ENCODE measurements at places on chromosomes 2 and 18. TPM values are rescaled to one million over a fixed set of nuclear protein-coding genes. Genes with fewer than 3 reads are reported as not detected.

Gene LYPD6
- under 0.01 TPM for total RNA-seq

Gene CDKL4
- 1.2 TPM for total RNA-seq

Gene SF3B6
- total RNA-seq, result 98.3 TPM

Gene NEUROD1
- total RNA-seq, result not detected

Gene SLC5A7
- not detected for total RNA-seq

Gene IL36B
- total RNA-seq, result not detected

Gene MOB1A
- total RNA-seq, result 88.6 TPM

Gene ADGRF3
- 2.5 TPM for total RNA-seq

Gene MARCHF7
- total RNA-seq, result 66.1 TPM

Gene DSC2
- total RNA-seq, result not detected

Gene IFT172
- total RNA-seq, result 27.6 TPM

Gene ALPP
- total RNA-seq, result not detected

Gene UCN
- total RNA-seq, result 0.59 TPM

Gene MYO3B
- total RNA-seq, result under 0.01 TPM

Gene ZNF521
- 41.1 TPM for total RNA-seq
